Cardiac ventricle fibroblast (primary cell): ENCODE measurements at places on chromosomes 6 and 20. TPM values are rescaled to one million over a fixed set of nuclear protein-coding genes. Genes with fewer than 3 reads are reported as not detected.

UNC5CL gene
- not detected in 2 replicates for total RNA-seq

NKX2-2 gene
- not detected in 2 replicates for total RNA-seq

NR2E1 gene
- total RNA-seq = not detected in 2 replicates

PLA2G7 gene
- total RNA-seq = not detected in 2 replicates

LSM2 gene
- 36.0 and 38.2 TPM in 2 replicates for total RNA-seq

CDH4 gene
- not detected in 2 replicates for total RNA-seq

MUC21 gene
- not detected in 2 replicates for total RNA-seq

MTO1 gene
- total RNA-seq = 12.5 and 19.5 TPM in 2 replicates

PACSIN1 gene
- total RNA-seq = not detected in 2 replicates

BACH2 gene
- 0.06 and 0.29 TPM in 2 replicates for total RNA-seq

ACOT8 gene
- 22.9 and 27.6 TPM in 2 replicates for total RNA-seq

CTCFL gene
- not detected in 2 replicates for total RNA-seq

CST1 gene
- not detected in 2 replicates for total RNA-seq

RUNX2 gene
- 4.4 and 6.4 TPM in 2 replicates for total RNA-seq

SLC17A4 gene
- not detected in 2 replicates for total RNA-seq

HCRTR2 gene
- not detected in 2 replicates for total RNA-seq

GABRR1 gene
- total RNA-seq = not detected in 2 replicates

SLC22A2 gene
- not detected in 2 replicates for total RNA-seq

ADGRF5 gene
- total RNA-seq = 3.8 and 5.1 TPM in 2 replicates

TMEM200A gene
- total RNA-seq = 0.98 and 1.00 TPM in 2 replicates

PCED1A gene
- total RNA-seq = 34.2 and 45.4 TPM in 2 replicates

SPATS1 gene
- not detected in 2 replicates for total RNA-seq

BEND6 gene
- 9.9 and 11.2 TPM in 2 replicates for total RNA-seq

ADTRP gene
- not detected in 2 replicates for total RNA-seq

VGLL2 gene
- not detected in 2 replicates for total RNA-seq

TCF21 gene
- total RNA-seq = 26.9 and 28.5 TPM in 2 replicates

SYCP2L gene
- total RNA-seq = not detected in 2 replicates

C6orf141 gene
- total RNA-seq = 2.2 TPM in 1 of 2 replicates, not detected in the other

MAS1L gene
- not detected in 2 replicates for total RNA-seq

POPDC3 gene
- total RNA-seq = 7.3 and 11.4 TPM in 2 replicates

LY6G6C gene
- not detected in 2 replicates for total RNA-seq

ZNFX1 gene
- total RNA-seq = 29.8 and 34.6 TPM in 2 replicates

MAP7 gene
- total RNA-seq = 0.10 and 0.12 TPM in 2 replicates
